CD4-positive, alpha-beta T cell treated with Interleukin-1 beta for 1 hour (primary cell): ENCODE measurements at places on chromosomes 12 and 14.

DNA sequence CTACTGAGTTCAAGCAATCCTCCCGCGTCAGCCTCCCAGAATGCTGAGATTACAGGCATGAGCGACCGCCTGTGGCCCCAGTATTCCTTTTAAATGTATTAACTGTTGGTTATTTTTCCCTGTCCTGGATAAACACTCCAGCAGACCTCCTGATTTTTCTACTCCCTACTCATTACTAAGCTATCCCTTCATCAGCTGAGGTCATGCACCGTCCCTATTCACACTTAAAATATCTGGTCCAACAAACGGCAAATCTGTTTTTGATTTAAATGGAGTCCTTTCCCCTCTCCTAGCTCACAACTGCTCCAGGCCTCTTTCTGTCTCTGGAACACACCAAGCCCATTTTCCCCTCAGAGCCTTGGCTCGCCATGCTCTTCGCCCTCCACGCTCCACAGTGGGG is 1003.3 kb upstream of the TMEM132C start:
- no peak for DNase-seq

GRCh38 chr12:54933376-54933775 is 51.2 kb downstream of the TESPA1 start:
- DNase-seq: peak; percentile 32

- no peak for DNase-seq
These were observed 87.0 kb upstream of the VRK1 start for GRCh38 chr14:96710060-96710666.

DNA sequence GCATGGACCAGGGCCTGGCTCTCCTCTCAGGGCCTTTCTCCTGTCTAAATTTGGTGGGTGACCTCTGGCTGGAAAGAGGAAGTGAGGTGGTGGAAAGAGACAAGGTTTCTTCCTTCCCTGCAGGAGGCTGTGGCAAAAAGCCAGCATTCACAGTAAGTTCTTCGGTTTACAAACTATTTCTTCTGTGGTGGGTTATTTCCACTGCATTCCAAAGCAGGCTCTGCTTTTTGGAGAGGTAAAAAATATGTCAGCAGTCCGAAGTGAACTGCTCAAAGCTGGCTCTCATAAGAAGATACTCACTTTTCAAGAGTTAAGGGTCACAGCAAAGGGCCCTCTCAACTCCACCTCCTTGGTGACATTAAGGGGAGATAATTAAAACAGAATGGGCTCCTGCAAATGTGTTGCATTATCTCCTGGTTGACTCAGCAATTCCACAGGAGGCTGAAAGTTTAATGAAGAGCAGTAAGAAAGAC is 48.9 kb upstream of the POC1B start:
- DNase-seq: no peak

- no peak for DNase-seq
These were observed 368.0 kb downstream of the CCDC91 start for GRCh38 chr12:28558250-28558649.

- no peak for DNase-seq
These were observed 97.1 kb upstream of the PLEKHG7 start for GRCh38 chr12:92605621-92606170.

GRCh38 chr12:14264778-14265177 is 100.7 kb upstream of the ATF7IP start:
- DNase-seq: no peak

- no peak for DNase-seq
These were observed 8.0 kb downstream of the AGAP2 start for GRCh38 chr12:57730336-57731067.

GRCh38 chr12:62319058-62319457 is 58.9 kb downstream of the USP15 start:
- DNase-seq: peak; percentile 12

- peak; percentile 47 for DNase-seq
These were observed 339.8 kb downstream of the EMP1 start for GRCh38 chr12:13536219-13536910.

- no peak for DNase-seq
These were observed 48.3 kb downstream of the STXBP6 start for GRCh38 chr14:25001601-25002000.

DNA sequence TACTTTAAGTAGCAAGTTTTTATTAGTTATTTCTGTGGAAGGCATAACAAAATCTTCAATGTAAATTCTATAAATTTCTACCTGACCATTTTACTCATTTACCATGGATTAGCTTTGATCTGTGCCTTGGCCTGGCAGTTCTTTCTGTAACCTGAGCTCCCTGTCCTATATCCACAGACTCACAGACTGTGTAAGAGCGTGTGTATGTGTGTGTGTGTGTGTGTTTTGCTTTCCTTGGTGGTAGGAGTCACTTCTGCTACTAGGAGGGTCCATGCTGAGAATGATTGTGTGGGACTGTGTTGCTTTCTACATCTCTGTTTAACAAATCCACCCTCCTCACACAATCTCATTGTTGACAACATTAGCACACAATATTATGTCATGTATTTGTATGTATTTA is 221.2 kb upstream of the PELI2 start:
- DNase-seq: no peak

- DNase-seq: no peak
These were observed 53.2 kb upstream of the HIF1A start for GRCh38 chr14:61641914-61642613.

DNA sequence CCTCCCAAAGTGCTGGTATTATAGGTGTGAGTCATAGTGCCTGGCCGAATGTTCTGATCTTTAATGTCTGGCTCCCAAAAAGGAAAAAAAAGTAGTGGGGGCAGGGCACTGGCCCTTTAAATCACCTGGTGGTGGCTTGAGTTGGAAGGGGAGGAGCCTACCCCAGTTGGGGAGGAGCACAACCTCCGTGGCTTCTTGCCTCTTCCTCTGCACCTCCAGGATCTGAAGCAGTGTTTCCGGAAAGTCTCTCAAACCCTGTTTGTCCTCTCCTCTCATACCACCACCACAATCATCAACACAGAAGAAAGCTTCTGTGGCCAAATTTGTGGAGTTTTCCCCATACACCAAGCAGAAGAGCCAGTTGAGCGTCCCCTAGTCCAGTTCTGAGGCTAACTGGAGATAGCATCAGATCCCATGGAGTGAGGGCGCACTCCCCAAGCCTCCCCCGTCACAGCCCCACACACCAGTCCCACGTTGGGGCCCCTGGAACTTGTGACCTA is 24.3 kb upstream of the RCOR1 start:
- peak; percentile 47 for DNase-seq

DNA sequence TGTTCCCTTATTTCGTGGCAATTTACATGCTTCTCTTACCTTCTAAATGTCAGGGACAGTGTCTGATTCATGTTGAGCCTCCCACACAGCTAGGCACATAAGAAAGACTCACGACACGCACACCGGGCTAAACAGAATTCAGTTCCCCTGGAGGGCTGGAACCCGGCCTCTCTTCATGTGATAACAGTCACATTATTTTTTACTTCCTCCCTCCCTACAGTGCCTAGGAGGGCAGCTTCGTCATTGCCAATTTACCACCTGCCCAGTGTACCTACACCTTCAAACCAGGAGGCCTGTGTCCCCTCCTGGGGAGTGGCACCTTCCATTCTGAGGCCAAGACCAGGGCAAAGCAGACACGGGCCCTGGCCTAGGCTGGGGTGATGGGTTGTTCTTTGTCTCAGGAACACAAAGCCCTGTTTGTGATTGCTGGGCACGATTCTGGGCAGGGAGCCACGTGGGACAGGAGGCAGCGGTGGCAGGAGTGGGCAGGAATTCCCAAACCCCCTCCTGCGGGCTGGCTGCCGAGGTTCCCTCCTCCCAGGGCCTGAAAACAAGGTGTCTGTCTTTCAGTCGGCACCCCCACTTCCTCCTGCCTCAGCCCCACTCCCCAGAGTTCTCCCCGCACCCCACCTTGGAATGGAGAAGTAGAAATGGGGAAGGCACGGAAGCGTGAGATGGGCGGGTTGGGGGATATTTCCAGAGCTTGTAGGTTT is 6.8 kb upstream of the RASAL1 start:
- DNase-seq: peak; percentile 16

DNA sequence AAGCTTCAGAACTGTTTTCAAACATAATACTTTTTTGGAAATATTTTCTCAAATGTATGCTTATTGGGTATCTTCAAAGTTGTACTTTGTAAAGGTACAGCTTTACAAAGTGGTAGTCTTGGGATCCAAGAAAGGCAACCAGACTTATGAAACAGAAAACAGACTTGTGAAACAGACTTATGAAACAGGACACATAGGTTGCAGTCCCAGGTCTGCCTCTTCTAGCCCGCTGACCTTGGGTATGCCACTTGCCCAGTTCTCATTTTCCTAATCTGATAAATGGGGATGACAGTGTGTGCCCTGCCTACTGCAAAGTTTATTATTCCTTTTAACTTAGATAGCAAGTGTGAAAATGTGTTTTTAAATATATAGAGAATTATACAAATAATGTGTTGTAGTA is 114.3 kb downstream of the KICS2 start:
- no peak for DNase-seq

- no peak for DNase-seq
These were observed 21.6 kb upstream of the GOLGA3 start for GRCh38 chr12:132850291-132850690.

DNA sequence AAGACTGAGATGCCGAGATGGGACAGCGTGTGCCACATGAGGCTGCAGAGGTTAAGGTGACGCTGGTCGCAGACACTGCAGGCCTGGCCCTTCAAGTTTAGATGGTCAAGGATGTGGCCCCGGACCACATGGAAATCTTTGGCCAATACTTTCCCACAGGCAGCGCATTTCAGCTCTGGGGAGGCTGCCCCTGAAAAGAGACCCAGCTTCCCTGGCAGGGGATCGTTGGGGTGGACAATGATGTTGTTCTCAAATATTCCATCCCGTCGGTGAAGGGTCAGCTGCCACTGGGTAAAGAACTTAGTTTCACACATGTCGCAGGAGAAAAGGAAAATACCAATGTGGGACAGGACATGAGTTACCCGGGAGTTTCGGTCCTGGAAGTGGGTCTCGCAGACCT is 3.0 kb downstream of the ZBTB39 start:
- DNase-seq: no peak

GRCh38 chr12:95096378-95096777 is 23.0 kb upstream of the NR2C1 start:
- no peak for DNase-seq

- DNase-seq: no peak
These were observed 24.9 kb upstream of the PPP2R5C start for GRCh38 chr14:101736585-101736984.

DNA sequence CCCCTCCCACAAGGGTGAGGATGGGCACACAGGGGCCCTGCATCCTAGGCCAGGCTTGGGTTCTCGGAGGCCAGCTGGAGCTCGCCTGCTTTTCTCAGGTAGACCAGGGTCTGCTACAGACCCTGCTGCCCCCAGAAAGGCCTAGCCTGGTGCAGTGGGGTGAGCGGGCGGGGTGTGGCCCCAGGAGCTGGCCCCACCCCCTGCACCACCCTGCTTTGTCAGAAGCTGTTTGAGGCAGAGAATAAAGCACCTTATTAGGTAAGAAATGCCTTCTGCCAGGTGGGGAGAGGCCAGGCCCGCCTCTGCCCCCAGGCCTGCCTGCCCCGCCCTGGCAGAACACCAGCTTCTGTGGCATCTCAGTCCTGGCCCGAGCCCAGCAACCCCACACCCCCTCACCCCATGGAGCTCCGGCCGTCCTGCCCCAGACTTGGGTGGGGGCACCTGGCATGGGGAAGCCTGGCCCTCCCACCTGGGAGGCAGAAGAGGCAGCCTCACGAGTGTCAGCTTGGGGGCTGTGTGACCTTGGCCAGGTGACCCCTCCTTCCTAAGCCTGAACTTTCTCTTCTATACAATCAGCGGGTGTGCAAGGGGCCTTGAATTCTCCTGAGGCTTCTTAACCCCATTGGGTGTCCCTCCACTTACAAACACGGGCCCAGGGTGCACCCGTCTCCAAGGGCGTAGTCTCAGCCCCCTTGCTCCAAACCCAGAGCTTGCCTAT is 43.2 kb downstream of the KRT80 start:
- no peak for DNase-seq

DNA sequence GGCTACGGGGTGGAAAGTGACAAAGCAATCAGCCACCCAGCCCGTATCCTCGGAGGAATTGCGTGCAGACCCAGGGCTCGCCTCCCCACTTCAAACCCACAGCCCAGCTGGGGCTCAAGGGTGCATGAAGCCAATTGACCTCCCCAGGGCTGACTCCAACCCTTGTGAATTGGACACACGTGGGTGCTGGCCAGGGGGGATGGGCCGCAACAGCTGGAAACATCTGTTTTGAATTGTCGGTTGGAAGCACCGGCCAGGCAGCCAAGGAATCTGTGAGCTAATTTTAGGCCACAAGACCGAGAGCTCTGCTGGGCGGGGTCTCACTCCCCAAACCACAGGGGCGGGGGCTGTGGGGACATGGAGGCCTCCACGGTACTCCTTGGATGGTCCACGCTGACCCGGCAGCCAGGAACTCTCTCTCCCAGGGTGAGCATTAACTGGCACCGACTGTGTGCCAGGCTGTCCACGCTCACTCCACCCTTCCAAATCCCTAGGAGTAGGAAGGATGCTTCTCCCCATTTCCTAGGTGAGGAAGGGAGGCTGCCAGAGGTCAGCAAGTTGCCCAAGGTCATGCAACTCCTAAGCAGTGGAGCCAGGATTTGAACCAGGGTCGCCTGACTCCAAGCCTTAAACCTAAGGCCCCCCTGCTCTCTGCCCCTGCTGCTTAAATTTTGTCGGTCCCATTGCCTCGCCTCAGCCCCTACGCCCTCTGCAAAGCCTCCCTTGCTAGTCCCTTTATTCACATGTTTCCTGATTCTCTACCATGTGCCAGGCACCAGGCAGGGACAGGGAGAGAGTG is 11.9 kb upstream of the TMEM119 start:
- DNase-seq: no peak

DNA sequence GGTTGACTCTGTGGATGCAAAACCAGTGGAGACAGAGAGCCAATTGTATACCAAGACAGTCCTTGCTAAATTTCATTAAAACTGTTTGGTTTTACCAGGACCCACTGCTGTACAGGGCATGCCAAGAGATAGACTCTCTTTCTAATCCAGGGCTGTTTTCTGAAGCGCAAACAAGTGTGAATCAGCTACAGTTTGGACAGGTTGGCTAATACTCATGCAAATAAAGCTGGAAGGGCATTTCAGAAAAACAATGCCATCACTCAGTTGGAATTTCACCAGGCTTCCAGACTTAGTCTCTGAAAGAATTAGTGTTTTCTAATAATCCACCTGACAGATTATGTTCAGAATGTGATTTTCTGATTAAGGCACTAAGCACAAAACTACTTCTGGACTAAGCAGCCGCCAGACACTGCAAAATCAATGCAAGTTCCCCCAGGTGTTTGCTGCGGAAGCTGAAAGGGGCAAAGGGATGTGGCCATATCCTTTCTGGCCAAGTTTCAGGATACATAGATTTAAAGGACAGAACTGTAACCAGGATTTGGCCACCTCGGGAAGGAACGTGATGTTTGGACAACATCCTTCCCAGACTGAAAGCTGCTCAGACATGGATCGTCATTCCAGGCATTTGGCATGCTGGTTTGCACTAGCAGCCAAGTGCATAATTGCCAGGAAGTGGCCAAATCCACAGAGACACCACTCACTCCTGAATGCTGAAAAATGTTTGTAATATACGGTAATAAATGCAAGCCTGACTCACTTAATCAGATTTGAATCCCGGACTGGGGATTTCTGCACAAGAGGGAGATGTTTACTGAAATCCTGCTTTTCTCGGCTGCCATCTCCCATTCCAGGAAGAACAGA is 32.0 kb upstream of the CDKN3 start:
- DNase-seq: no peak

GRCh38 chr12:49058366-49059044 is 2.1 kb downstream of the KMT2D start:
- no peak for DNase-seq
